Kidney epithelial cell (primary cell): ENCODE measurements at places on chromosomes 5 and 9.

DNA sequence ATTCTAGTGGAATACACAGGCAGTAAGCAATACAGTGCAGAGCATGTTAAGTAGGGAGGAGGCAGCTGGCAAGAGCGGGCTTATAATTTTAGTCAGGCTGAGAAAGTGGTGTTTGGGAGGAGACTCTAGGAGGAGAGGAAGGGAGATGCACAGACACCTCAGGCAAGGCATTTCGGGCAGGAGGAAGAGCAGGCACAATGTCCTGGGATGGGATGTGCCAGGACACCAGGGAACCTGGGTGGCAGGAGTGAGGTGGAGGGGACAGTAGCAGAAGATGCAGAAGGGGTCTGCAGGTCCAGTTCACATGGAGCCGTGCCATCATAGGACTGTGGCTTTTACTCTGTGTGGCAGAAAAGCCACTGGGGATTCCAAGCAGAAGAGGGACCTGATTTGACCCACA, 143.7 kb upstream of the FSTL4 start:
- DNase-seq = no peak

DNA sequence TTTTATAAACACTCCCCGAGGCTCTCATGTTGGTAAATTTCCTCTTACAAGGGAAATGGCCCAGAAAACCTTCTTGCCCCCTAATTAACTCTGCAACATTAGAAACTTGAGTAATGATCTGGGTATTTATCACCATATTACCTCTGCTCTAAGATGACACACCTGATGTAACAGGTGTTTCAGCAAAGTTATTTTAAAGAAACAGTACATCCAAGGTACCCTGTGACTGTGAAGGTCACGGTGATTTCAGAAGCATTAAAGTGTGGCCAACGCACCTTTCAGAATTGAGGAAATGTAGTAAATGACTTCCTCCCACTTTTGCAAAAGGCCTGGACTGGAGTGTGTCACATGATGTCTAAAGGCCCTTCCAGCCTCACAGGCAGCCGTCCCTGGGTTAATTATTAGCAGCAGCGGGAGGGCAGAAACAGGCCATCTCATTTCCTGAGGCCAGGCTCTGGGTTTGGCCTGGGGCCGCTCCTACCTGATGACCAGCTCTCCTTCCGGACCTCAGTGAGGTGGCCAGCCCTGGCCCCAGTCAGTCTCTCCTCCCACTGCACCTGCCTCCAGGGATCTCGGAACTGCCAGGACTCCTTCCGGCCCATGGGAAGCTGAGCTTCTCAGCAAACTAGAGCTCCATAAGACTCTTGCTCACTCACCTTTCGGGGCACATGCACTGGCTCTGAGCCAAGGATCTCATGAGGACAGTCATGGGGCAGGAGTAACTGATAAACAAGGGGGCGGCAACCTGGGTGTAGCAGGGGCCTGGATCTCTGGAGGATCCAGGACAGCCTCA, 20.7 kb downstream of the PTPN3 start:
- peak; percentile 93 for DNase-seq

DNA sequence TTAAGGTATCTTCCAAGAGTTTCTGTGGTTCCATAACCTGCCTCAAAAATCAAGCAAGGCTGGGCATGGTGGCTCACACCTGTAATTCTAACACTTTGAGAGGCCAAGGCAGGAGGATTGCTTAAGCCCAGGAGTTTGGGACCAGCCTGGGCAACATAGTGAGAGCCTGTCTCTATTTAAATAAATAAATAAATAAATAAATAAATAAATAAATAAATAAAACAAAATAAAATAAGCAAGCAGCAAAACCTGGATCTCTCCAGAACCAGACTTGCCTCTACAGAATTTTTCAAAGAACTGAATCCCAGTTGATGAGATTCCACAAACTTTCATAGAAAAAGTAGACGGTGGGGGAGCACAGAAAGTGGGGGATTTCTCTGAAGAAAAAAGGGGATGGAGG, 12.3 kb downstream of the SERINC5 start:
- DNase-seq = no peak

DNA sequence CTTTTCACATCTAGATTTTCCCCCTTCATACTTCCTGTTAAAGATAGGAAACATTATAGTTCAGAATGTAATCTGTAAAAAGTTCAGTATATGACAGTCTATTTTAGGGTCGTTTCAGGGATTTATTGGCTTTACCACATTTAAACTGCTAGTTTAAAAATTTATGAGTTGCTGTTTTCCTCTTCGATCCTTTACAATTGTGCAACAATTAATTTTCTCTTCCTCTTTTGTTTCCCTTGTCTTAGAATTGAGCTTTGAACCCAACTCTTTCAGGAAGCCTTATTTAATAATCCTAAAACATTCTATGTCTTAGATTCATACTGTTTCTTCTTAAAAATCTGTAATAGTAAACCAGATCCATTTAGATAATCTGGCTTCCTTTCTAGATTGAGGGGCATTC, 16.4 kb downstream of the ZSWIM6 start:
- DNase-seq = no peak
